ENCODE measurements at places on chromosomes 2 and 18.

DNA sequence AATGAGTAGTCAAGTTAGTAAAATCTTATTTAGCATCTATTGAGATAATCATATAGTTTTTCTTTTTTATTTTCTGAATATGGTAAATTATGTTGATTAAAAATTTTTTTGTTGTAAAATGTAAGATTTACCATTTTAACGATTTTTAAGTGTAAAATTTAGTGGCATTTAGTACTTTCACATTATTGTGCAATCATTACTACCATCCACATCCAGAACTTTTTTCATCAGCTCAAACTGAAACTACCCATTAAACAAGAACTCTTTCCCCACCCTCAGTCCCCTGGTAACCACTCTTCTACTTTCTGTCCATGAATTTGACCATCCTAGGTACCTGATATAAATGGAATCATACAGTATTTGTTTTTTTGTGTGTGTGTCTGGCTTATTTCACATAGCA lies 11.1 kb downstream of the RAB3GAP1 start:
- no peak for DNase-seq

GRCh38 chr2:100008956-100009355 lies 133.4 kb downstream of the AFF3 start:
- DNase-seq = no peak

DNA sequence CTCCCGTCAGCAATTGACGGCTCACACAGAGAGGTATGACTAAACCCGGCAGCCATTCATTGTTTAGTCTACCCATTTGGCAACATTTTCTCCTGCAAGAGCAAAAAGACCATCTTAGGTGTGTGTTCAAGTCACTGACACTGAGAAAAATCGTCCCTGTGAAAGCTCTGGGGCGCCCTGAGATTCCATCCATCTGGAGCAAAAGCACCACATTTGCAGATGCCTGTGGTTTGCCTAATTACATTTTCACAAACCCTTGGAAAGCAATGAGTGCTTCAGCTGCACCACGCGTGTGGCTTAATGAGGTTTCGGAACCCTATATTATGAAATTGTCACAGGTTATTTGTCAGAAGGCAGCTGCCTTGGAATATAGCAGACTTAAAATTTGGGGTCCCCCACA lies 110.7 kb upstream of the PTPRM start:
- no peak for DNase-seq

DNA sequence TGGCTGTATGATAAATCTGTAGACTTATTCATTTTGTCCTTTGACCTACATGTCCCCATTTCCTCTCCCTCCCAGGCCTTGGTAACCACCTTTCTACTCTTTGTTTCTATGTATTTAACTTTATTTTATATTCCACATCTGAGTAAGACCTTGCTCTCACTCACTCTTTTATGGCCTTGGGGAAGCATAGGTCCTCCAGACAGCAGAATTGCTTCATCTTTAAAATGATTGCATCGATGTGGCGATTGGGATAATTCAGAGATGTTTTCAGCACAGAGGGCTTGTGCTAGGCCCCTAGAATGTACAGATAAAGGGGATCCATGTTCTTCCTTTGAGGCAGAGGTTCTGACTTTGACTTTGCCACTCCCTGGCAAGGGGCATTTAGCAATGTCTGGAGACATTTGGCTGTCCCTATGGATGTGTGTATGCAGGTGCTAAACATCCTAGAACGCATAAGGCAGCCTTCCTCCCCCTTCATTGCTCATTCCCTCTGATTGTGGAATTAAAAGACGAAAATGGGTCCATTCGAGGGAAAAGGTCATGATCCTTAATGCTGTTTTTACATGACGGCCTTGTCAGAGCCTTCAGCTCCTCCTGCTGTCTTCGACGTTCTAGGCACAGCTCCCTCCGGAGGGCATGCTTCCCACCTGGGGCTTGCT lies 1.2 kb upstream of the GPR39 start:
- no peak for DNase-seq

GRCh38 chr2:191048073-191048472 lies 34.1 kb upstream of the STAT1 start:
- no peak for DNase-seq

GRCh38 chr2:241844066-241844728 lies 14.5 kb downstream of the PDCD1 start:
- DNase-seq = peak; percentile 74

- no peak for DNase-seq
Observed at GRCh38 chr2:65960953-65961352, 474.0 kb upstream of the MEIS1 start.

DNA sequence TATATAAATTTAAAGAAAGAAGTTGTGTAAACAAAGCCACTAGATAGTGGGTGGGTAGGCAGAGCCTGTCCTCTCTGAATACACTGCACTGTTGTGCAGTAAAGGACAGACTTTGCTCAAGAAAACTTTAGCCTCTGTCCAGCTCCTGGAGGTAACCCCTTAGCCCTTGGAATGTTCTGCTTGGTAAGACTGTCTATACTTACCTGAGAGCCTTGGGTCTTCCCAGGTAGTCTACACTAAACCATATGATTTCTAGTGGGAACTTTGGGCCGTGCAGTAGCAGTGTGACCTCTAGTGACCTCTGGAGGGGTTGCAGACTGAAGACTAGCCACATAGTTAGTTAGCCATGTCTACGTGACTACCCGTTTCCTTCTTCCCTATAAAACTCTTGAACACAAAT lies 678.3 kb upstream of the NRXN1 start:
- no peak for DNase-seq

GRCh38 chr2:96264086-96264485 lies 1.7 kb downstream of the TMEM127 start:
- no peak for DNase-seq

DNA sequence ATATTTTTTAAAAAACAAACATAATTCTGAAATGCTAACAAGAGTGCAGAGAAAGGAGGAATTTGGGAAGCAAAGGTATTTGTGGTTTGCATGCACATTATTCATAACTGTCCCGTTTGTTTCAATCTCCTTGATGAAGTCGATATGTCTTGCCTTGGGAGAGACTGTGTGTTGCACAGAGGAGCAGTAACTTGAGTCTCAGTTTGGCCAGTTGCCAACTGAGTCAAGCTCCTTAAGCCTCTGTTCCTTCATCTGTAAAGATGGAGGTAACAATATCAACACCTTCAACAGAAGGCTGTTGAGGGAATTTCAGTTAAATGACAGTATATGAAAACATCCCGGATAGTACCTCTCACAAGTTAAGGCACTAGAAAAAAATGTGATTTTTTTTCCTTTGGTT lies 226.2 kb downstream of the ASXL3 start:
- DNase-seq = no peak
